Coronary artery (tissue), 2 donors: ENCODE measurements at places on chromosomes 1 and 21.

- DNase-seq, result no peak
Observed at GRCh38 chr21:26127918-26128317, 42.7 kb downstream of the APP start.

- no peak for DNase-seq
Observed at GRCh38 chr1:7771823-7772299, 765 bp downstream of the VAMP3 start.

GRCh38 chr1:18951818-18952391 lies 4.6 kb downstream of the IFFO2 start:
- no peak for DNase-seq

DNA sequence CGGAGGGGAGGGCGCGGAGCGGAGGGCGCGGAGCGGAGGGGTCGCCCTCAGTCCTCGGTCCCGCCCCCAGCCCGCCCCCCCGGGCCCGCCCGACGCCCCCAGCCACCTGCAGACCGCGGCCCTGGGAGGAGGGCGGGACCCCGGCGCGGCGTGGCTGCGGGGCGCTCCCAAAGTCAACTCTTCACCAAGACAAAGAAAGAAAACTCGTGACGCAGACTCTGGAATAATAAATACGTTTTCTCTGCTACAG lies 1.2 kb downstream of the HES4 start:
- no peak for DNase-seq

GRCh38 chr1:220217383-220217988 lies 54.8 kb downstream of the RAB3GAP2 start:
- DNase-seq, result no peak

GRCh38 chr1:22841860-22842281 lies 130.8 kb downstream of the LACTBL1 start:
- no peak for DNase-seq

DNA sequence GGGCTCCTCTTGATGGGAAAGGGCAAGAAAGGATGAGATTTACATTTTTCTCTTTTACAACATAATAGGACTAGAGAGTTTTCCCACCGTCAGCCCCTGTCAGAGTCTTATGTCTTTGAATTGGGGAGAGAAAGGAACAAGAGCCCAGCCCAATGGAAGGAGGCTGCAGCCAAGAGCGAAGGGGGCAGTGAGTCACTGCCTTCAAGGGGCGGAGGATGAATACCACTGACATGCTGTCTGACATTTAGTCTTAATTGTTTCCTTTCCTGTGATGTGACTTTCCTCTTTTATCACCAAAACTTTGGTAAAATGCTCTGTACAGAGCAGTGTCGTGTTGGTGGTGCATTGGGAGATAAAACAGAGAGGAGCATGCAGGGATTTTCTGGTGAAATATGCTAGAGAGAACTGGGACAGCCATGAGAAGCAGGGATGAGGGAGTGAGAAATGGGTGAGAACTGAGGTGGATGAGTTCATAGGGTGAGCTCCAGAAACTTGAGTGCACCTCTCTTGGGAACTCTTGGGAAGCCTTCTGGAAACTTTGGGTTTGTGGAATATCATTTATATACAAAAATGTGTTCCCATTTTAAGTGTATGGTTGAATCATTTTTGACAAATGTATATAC lies 179.9 kb upstream of the FGGY start:
- no peak for DNase-seq

DNA sequence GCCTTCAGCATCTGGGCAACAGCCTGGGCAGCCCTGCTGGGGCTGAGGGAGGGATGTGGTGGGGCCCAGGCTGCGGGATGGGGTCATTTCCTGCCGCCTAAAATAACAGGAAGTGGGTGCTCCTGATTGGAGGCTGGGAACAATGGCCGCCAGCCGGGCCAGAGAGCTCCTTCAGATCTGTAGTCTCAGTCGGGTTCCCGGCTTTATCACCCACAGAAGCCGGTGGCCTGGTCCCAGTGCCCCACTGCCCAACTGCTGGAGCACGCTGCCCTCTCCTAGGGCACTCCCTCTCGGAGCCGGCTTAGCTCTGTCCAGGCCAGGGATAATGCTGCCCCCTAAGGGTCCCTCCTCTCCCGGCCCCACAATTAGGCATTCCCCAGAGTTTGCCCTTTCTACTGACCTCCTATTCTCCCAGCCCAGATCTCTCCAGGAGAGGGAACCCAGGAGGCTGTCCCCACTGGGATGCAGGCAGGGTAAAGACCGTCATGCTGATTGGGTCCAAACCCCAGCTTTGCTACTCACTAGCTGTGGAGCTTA lies 5.1 kb downstream of the MAP7D1 start:
- DNase-seq, result peak; percentile 83

DNA sequence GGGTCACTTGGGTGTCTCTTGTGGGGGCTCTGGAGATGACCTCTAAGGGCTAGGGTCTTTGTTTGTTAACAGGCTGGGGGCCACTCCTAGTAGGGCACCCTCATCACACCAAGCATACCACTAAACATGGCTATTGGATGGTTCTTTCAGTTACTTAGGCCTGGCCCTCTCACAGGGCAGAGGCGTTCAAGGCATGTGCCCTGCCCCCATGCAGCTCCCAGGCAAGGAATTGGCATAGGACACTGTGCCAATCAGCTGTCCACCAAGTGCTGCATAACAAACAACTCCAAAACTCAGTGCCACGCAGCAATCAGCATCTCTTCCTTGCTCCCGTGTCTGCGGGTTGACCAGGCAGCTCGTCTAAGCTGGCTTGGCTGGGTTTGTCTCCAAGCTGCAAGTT lies 2.1 kb upstream of the KCNAB2 start:
- DNase-seq, result no peak

DNA sequence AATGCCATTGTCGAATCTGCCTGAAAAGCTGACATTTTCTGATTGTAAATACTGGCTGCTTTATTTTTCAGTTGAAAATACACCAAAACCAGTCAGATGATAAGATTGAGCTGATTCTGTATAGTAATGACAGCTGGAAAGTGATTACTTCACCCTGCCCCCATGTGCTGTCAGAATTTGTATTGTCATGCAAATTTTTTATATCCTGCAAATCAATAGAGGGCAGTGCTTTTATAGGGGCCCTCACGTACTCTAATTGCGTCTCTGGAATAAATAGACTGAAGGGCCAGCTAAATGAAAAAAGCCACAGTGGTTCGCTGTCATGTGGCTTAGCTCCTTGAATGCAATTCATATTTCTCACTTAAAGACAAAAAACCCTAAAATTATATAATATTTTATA lies 208.6 kb downstream of the LHX8 start:
- DNase-seq, result no peak

GRCh38 chr1:97352936-97353382 lies 567.9 kb downstream of the DPYD start:
- DNase-seq, result no peak

DNA sequence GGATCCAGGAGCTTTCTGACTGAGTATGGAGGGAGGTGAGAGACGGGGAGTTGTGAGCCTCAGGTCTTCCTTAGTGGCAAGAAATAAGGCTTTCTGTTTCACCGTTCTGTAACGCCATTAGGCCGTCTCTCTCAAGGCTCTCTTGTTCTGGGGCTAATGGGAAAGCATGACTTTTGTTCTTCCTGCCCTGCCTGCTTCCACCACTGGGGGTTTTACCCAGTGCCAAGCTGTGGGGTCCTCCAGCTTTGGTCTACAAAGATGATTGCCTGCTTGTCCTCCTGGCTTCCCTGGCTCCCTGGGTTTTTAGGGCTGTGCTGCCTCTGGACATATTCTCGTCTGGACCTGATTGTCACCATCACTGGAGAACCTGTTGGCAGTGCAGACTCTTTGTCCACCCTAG lies 74.8 kb upstream of the TINAGL1 start:
- no peak for DNase-seq

- DNase-seq, result no peak
Observed at GRCh38 chr1:44036409-44037139, 5.3 kb upstream of the SLC6A9 start.

- no peak for DNase-seq
Observed at GRCh38 chr1:159211331-159212136, 6.9 kb downstream of the ACKR1 start.

DNA sequence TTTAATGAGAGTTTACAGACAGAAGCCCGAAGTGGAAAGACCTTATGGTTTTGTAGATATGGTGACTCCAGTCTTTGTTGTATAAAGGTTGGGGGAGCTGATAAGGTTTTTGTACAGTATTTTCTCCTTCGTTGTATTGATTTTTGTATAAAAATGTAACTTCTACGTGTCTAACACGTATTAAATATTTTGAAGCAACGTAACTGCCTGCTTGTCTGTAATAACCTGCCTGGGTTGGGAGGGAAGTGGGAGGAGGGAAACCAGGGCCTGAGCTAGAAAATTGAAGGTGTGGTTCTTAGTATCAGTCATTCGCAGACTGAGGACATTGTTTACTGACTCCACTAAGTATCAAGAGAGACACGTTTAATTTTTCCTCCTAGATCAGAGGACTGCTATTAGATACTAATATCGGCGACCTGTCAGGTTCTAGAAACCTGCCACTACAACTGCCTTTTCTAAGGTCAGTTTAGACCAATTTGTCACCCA lies 2.2 kb downstream of the IER5 start:
- no peak for DNase-seq

- DNase-seq, result no peak
Observed at GRCh38 chr1:119160409-119160808, 20.0 kb upstream of the WARS2 start.
